ENCODE measurements at places on chromosomes 4 and X. TPM values are rescaled to one million over a fixed set of nuclear protein-coding genes. Genes with fewer than 3 reads are reported as not detected.

SYTL4 gene
- total RNA-seq: 4.6 TPM

CLDN22 gene
- not detected for total RNA-seq

IL2RG gene
- not detected for total RNA-seq

HSFX4 gene
- not detected for total RNA-seq

All from fibroblast of lung (primary cell).